ENCODE measurements at places on chromosomes 2 and 18. TPM values are rescaled to one million over a fixed set of nuclear protein-coding genes. Genes with fewer than 3 reads are reported as not detected.

The ANKRD30B gene
- polyA plus RNA-seq: not detected

The NDUFB3 gene
- polyA plus RNA-seq: 99.3 TPM

The GATA6 gene
- 1.3 TPM for polyA plus RNA-seq

GRCh38 chr18:55779691-55780585 lies 191.9 kb upstream of the TCF4 start:
- DNase-seq: peak; percentile 52

- no peak for DNase-seq
These were observed 14.0 kb upstream of the IMP4 start for GRCh38 chr2:130328710-130329109.

DNA sequence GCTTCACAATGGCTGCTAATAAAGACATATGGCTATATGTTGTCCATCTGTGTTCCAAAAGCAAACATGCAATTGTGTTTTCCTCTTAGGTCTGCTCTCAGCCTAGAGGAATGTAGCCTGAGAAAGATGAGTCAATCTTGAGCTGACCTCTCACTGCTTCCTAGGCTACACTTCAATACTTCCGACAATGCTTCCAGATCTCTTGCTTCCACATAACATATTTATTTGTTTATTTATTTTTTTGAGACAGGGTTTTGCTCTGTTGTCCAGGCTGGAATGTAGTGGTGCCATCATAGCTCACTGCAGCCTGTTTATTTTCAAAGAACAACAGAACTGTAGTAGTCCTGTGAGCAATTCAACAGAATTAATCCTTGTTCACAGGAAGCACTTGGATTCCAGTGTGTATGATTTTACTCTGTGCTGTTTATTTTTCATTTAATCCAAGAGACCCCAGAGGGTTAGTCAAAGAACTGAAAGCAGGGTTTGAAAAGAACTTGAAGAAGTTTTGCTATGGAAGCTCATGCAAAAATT lies 437.9 kb downstream of the TXNL1 start:
- no peak for DNase-seq

GRCh38 chr2:45006942-45007287 lies 2.3 kb downstream of the SIX2 start:
- DNase-seq: no peak

GRCh38 chr18:67199993-67200617 lies 316.4 kb downstream of the DSEL start:
- DNase-seq: peak; percentile 59

GRCh38 chr2:29405266-29405665 lies 290.1 kb downstream of the CLIP4 start:
- DNase-seq: no peak

DNA sequence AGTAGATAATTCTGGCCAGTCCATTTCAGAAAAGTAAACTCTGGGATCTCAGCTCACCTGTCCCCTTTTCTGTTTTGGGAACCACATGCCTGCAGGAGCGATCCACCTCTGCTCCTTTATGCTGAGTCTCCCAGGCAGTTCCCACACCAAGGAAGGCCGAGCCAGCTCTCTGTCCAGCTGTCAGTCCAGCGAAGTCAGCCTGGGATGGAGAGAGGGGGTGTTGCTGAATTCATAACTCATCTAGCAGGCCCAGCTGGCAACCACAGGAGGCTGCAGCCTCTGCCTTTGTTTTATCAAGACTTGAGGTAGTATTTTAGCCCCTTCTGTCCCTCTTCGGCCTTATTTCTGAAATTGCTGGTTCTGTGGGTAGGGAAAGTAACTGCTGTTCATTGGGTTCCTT lies 209.9 kb downstream of the ARL4C start:
- DNase-seq: no peak

GRCh38 chr2:124001696-124002430 lies 23.2 kb upstream of the CNTNAP5 start:
- peak; percentile 51 for DNase-seq

The AGAP1 gene
- polyA plus RNA-seq: 33.9 TPM

- DNase-seq: no peak
These were observed 53.9 kb downstream of the BOLA3 start for GRCh38 chr2:74093840-74094239.

The COL4A3 gene
- 0.06 TPM for polyA plus RNA-seq

The PLGLB2 gene
- 2.9 TPM for polyA plus RNA-seq

The SERPINB11 gene
- polyA plus RNA-seq: not detected

The PRSS56 gene
- polyA plus RNA-seq: 0.62 TPM

DNA sequence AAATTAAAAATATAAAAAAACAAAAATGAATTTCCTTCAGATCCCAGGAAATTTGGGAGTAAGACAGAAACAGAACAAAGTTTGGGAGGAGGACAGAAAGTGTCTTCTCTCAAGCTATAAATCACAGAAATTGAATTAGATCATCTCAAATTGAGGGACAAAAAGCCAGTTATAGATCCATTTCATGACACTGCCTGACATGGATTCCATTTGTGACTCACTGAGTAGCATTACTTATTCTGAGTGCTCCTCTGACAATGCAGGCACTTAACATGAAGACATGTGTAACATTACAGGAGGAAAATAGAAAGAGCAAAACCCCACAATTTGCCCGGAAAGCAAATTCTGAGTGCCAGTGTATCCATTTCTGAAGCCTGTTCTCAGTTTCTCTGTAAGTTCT lies 63.9 kb upstream of the CREB1 start:
- DNase-seq: no peak

- DNase-seq: peak; percentile 83
These were observed 225.4 kb downstream of the FAM210A start for GRCh38 chr18:13500869-13501542.

The HNRNPLL gene
- 45.2 TPM for polyA plus RNA-seq

GRCh38 chr2:76318848-76319360 lies 608.2 kb upstream of the GCFC2 start:
- peak; percentile 25 for DNase-seq

The TUBA3E gene
- not detected for polyA plus RNA-seq

The RNF149 gene
- not detected for polyA plus RNA-seq

DNA sequence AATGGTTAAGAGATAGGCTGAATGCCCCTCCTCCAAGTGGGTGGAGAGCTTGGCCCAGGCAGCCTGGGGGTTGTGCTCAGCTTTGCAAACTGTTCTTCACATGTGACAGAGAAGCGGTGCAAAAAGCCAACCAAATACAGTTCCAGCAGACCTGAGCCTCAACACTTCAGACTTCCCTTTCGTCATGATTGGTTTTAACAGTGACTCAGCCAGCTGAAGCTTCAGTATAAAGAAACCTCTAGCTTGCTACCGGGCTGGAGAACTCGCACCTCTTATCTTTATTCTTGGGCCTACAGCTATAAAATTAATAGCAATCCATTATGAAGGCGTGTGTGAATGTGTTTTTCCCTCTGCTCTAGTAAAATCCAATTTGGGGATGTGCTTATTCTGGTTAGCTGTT lies 20.0 kb downstream of the SETBP1 start:
- DNase-seq: no peak

GRCh38 chr18:44741511-44741910 lies 60.8 kb downstream of the SETBP1 start:
- DNase-seq: peak; percentile 73

DNA sequence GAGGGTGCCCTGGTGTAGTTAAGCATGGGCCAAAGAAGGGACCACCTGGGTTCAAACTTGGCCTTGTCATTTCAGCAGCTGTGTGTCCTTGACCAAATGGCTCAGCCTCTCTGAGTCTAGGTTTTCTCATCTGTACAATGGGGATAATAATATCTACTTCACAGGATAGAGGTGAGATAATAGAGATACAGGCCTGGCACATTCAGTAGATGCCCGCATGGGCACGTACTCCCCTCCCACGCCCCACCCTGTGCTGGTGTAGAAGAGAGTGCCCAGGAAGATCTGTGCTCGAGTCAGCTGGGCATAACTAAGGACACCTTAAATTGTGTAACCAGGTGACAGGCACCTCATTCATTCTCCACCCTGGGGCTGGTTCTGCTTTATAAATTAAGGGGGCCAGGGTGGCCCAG lies 8.4 kb upstream of the TMEM185B start:
- DNase-seq: no peak

- DNase-seq: peak; percentile 52
These were observed 116.6 kb upstream of the PELI1 start for GRCh38 chr2:64260817-64261216.

DNA sequence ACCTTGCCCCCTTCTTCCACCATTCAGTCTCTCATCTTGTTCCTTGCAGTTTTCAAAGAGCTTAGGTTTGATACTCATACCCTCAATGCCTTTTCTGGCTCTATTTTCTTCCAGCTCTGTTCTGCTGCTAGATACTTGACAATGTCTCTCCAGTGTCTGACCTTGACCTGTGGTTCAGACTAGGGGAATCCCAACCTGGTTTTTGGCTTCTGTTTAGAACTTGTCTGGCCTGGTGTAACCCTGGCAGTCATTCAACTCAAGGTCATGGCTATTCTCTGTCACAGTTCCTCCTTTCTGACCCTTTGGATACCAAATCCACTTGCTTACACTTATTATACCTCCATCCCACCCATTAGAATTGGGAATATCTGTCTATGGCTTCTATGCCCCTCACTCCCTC lies 31.8 kb upstream of the IMP4 start:
- DNase-seq: no peak

DNA sequence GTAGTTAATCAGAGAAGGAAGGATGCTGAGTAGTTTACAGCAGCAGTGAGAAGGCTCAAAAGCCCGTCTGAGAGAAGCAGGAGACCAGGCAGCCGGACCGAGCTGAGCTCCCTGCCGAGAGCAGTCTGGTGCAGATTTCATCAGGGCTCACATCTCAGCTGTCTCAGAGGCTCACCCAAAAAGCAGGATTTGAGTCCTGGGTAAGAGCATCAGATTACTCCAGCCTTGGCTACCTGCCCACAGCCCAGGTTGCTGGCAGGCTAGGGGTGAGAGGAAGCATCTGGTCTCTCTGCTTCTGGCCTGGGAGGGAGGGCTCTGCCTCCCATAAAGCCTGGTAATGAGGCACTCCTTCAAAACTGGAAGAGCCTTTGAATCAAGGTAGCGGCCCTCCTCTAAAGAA lies 140.5 kb downstream of the ST6GAL2 start:
- peak; percentile 23 for DNase-seq

- DNase-seq: peak; percentile 33
These were observed at the start of gene MARCO for GRCh38 chr2:118942031-118942430. TSS of gene MARCO (plus strand) at chr2:118942194. CDS start at chr2:118942301, 107 bp downstream.

DNA sequence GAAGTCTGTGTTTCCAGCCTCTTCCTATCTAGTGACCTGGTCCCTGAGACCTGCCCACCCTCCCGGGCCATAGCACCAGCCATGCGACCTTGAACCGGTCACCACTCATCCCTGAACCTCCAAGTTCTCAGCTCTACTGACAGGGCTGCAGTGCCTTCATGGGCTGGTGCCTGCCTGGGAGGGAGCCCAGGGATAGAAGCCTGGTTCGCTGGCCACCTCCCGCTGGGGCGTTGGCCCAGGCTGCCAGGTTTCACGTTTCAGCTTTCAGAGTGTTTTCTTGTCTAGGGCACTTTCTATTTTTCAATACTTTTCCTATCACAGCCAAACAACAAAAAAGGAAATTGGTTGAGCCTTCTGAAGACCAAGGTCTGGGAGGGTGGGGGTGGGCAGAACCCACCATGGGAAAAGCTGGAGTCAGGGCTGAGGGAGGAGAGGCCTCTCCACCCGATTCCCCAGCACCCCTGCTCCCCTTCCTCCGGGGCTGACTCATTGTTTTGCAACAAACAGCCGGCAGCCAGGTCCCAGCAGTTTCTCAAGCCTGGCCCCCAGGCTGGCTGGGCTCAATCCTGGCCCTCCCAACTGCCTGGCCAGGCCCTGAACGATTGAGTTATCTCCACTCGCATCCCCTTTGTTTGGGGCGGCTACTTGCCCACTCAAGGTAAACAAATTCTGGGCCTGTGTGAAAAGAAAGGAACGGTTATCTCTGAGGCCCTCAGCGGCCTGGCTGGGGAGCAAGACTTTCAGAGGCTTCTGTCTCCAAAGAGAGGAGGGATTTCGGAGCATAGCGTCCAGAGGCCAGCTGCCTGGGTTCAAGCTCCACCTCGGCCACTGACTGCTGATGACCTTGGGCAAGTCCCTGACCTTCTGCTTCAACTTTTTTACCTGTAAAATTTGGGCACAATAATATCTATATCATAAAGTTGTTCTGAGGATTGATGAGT lies 47.5 kb downstream of the ZFP36L2 start:
- DNase-seq: peak; percentile 67

DNA sequence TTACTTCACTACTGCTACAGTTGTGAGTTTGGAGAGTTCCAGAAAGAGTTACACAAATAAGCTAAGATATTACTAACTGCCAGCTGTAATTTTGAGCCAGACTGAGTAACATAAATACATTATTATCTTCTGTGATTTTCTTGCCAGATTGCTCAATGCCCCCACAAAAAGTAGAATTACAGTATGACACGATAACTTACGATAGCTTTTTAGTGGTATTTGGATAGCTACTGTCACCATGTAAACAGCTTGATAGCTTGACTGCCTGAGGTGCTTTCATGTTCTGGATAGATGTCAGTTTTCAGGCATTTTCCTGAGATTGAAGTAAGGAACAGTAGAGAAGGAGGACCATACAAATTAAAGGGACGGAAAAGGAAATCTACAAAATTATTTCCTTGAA lies 533.3 kb downstream of the SOCS6 start:
- DNase-seq: no peak

The IL37 gene
- polyA plus RNA-seq: not detected

The IL36A gene
- polyA plus RNA-seq: not detected

- peak; percentile 99 for DNase-seq
These were observed 555 bp downstream of the TMEM18 start for GRCh38 chr2:676647-677055.

DNA sequence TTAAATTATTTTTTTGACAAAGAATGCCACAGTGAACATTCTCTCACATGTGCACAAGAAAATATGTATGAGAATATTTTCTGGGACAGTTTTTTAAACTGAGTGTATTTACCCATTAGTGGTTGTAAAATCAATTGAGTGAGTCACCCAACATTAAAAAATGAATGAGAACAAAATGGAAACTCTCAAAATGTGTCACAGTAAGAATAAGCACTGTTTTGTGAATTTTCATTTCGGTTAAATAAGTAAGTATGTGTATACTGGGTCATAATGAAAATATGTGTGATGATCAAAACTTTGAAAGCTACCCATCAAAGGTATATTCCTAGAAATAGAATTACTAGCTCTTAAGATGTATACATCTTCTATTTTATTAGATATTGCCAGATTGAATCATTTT lies 11.6 kb downstream of the BABAM2 start:
- DNase-seq: no peak

The LINC00305 gene
- not detected for polyA plus RNA-seq

The REG3G gene
- not detected for polyA plus RNA-seq

DNA sequence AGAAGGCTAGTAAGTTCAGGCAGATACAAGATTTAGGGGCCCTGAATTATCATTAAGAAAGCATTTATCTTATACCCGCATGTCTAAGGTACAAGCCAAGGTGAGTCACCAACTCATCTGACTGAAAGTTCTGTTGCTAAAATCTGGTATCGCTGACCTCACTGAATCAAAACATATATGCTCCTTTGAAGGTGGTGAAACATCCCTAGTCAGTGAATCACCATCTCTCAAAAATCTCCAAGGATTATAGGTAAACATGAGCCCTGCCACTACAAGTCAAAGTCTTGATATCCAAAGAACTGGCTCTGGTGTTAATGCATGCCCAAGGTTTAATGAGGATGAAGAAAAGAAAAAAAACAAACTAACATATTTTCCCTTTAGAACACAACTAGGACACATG lies 43.5 kb downstream of the IRS1 start:
- DNase-seq: no peak

- no peak for DNase-seq
These were observed 196.9 kb downstream of the TNS1 start for GRCh38 chr2:217805668-217806481.

The CDH20 gene
- polyA plus RNA-seq: 1.1 TPM

- no peak for DNase-seq
These were observed 227.6 kb downstream of the SEPTIN10 start for GRCh38 chr2:109386004-109386695.

All from muscle of arm (tissue), 14 donors.